H1 (cell line): ENCODE measurements at places on chromosomes 1 and 21.

DNA sequence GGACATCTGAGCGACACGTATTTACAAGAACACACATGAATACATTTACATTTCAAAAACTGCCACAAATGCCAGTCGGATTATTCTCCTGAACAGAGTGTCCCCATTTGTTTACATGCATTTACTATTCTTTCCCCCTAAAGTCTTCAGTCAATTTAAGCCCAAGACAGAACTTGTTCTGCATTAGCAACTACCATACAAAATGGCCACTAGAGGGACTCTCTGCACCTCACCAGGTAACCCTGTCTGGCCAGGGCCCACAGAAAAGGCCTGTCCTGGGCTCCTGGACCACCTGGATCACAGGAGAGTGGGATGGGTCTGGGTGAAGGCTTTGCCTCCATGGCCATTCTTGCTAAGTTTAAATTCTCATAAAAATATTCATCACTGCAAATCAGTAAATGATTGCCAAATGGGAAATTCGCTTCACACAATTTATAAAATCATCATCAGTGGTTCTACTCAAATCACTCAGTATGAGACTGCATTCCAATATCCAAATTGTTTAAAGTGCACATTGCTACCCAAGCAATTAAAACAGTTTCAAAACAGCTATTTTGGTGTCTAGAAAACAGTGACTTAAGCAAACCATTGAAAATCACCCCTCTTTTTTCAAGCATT is 12.5 kb upstream of the GUCA2A start:
- no peak overlapping the region for H3K4me3 ChIP-seq
- peaks cover 20% of the 10 kb centered on the region for H3K36me3 ChIP-seq

GRCh38 chr1:178536844-178537371 is 24.0 kb downstream of the TEX35 start:
- no peak overlapping the region for H3K4me3 ChIP-seq
- H3K4me1 ChIP-seq = 0 out of 2 replicates have a peak, but pooled peaks cover 5% of the 10 kb centered on the region
- no peak overlapping the region for H3K27ac ChIP-seq

GRCh38 chr1:70617728-70618127 is 206.7 kb downstream of the CTH start:
- DNase-seq = no peak
- H3K36me3 ChIP-seq = no peaks in the 10 kb centered on the region
- no peaks in the 10 kb centered on the region for H3K4me1 ChIP-seq
- H3K27me3 ChIP-seq = no peaks in the 10 kb centered on the region
- no peak overlapping the region for H3K4me3 ChIP-seq

- no peaks in the 10 kb centered on the region for H3K36me3 ChIP-seq
- H3K4me3 ChIP-seq = no peak overlapping the region
- no peaks in the 10 kb centered on the region for H3K27me3 ChIP-seq
- no peak overlapping the region for H3K27ac ChIP-seq
Observed at GRCh38 chr1:224637515-224637914, 21.4 kb downstream of the CNIH3 start.

DNA sequence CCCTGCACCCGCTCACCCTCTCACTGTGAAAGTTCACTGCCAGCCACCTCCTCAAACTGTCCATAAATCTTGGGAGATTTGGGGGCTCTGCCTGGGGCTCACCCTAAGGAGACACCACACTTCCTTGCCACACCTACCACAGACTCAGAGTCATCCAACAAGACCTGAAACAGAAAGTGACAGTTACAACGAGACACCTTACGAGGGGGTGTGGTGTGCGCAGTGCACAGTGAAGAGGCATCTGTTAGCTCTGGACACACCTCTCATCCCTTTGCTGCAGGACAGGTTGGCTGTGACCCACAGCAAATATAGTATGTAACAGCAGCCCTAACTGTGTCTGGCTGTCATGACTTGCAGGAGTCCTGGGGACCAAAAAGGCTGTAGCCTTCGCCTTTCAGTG is 190.2 kb downstream of the NR5A2 start:
- H3K27ac ChIP-seq = no peak overlapping the region
- no peaks in the 10 kb centered on the region for H3K4me1 ChIP-seq
- H3K4me3 ChIP-seq = no peak overlapping the region
- H3K36me3 ChIP-seq = no peaks in the 10 kb centered on the region
- no peak for DNase-seq

GRCh38 chr21:37365517-37366481 is 774 bp upstream of the DYRK1A start:
- H3K4me3 ChIP-seq = peak overlapping the region; percentile 79
- no peaks in the 10 kb centered on the region for H3K27me3 ChIP-seq
- no peaks in the 10 kb centered on the region; the same call in 1 of the 2 replicates for H3K4me1 ChIP-seq
- H3K36me3 ChIP-seq = no peaks in the 10 kb centered on the region
- peak overlapping the region; percentile 91 for H3K27ac ChIP-seq

GRCh38 chr21:33855190-33855589 is 60.4 kb downstream of the ATP5PO start:
- DNase-seq = peak; percentile 68
- H3K4me3 ChIP-seq = no peak overlapping the region
- no peaks in the 10 kb centered on the region for H3K36me3 ChIP-seq
- no peaks in the 10 kb centered on the region for H3K27me3 ChIP-seq

DNA sequence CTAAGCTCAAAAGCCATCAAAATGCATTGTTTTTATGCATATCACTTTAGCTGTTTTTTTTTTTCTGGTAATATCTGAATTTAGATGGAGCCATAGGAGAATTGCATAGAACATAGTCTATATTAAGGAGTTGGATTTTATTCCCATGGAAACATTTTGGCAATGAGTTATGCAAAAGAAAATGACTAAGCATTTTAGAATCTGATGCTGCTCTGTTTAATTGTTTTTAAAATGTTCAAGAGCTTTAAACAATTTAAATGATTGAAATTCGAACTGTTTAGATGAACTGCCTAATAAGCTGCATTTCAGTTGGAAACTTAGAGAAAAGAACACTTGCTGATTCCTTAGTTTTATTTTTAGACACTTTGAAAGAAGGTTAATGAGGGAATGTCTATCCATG is 1531.5 kb upstream of the B3GALT2 start:
- H3K4me3 ChIP-seq = no peak overlapping the region
- H3K36me3 ChIP-seq = no peaks in the 10 kb centered on the region
- no peak overlapping the region for H3K27ac ChIP-seq

DNA sequence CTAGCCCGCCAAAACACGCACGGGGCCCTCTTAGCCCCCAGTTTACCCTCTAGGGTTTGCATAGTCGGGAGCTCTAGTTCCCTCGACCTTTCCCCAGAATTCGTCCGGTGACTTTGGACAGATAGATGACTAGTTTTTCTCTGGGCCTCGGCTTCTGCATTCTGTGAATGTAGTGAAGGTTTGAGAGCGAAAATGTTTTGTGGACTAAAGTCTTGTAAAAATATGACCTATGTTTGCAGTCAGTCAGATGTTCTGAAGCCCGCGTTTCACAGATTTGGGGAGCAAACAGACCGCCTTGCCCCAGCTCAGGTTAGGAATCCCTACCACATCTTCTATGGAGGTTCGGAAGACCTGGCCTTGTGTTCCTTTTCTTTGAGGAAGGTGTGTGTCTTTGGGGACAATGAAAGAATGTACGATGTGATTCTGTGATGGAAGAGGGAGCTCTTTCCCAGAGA is 401 bp downstream of the UQCRH start:
- H3K4me1 ChIP-seq = peaks cover 5% of the 10 kb centered on the region
- H3K27ac ChIP-seq = peak overlapping the region; percentile 92
- H3K4me3 ChIP-seq = peak overlapping the region; percentile 92
- H3K27me3 ChIP-seq = no peaks in the 10 kb centered on the region

DNA sequence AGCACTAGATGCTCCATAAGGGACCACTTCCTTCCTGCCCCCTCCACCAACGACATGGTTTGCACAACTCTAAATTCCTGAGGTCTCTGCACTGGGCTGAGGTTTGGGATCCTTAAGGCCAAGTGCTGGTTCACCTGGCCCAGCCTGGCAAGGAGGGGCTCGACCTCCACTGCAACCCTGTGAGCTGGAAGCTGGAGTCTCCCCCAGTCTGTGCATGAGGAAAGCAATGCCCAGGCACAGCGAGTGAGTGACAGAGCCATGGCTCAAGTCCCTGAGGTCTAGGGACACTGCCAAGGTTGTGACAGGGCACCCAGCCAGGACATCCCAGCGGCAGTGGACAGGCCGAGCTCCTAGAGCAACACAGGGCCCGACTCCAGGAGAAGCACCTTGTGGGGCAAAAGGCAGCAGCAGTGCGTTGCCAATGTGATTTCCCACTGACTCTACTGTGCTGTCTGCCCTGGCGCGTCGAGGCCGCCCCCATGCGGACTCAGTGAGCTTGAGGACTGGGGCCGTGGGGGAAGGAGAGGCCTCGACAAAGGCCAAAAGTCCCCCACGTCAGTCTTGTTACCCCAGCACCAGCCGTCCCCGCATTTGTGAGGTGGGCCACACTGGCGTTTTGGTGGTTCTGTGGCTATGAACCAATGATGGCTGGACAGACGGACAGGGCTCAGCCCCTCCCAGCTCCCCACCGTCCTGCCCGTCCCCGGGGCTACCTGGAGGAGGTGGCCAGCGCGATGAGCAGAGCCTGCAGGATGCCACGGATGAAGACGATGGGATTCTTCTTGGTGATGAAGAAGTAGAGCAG is 30.0 kb downstream of the PODN start:
- no peak for DNase-seq
- no peak overlapping the region for H3K4me3 ChIP-seq
- H3K27me3 ChIP-seq = no peaks in the 10 kb centered on the region
- no peaks in the 10 kb centered on the region for H3K36me3 ChIP-seq

GRCh38 chr1:12415038-12415466 is 185.2 kb downstream of the VPS13D start:
- no peak overlapping the region for H3K27ac ChIP-seq
- H3K4me3 ChIP-seq = no peak overlapping the region
- H3K27me3 ChIP-seq = no peaks in the 10 kb centered on the region
- H3K4me1 ChIP-seq = no peaks in the 10 kb centered on the region
- peaks cover 6% of the 10 kb centered on the region; the same call in 1 of the 2 replicates for H3K36me3 ChIP-seq
- DNase-seq = no peak

DNA sequence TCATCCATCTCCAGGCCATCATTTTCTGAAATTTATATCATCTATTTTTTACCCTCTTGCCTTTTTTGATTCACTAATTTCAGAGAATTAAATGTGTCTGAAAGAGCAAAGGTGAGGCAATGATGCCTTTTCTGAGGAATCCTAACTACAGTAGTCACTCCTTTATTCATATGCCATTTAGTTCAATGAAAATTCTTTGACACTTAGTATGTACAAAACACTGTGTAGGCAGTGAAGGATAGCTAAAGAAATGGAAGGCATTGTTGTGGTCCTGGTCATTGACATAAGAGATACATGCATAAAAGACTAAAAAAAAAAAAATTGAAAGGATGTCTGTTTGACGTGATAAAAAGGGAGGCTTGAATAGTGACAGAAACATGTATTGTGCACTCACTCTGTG is 171.9 kb upstream of the BEND5 start:
- no peaks in the 10 kb centered on the region for H3K4me1 ChIP-seq
- no peaks in the 10 kb centered on the region for H3K27me3 ChIP-seq
- no peak for DNase-seq
